GM19239 (cell line): ENCODE measurements at places on chromosomes 2 and 18.

GRCh38 chr18:44590956-44591670 lies 89.6 kb upstream of the SETBP1 start:
- no peak for DNase-seq

GRCh38 chr2:128600581-128601297 lies 282.1 kb upstream of the HS6ST1 start:
- DNase-seq, result no peak

DNA sequence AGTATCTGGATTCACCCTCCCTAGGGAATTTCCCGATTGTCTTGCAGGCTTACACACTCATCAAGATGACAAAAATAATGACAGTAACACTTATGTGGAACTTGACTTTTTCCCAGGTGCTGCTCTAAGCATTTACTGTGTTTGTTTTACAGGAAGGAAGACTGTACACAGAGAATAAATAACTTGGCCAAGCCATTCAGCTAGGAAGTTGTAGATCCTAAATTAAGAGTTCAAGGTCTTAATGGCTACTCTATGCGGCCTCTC lies 549 bp upstream of the DPP4 start:
- no peak for DNase-seq

GRCh38 chr18:60892855-60893254 lies 440.4 kb upstream of the CDH20 start:
- DNase-seq, result no peak

- DNase-seq, result no peak
Observed at GRCh38 chr2:43169987-43170386, 56.4 kb downstream of the ZFP36L2 start.

- DNase-seq, result no peak
Observed at GRCh38 chr2:102235491-102235890, 48.7 kb downstream of the IL1RL2 start.

DNA sequence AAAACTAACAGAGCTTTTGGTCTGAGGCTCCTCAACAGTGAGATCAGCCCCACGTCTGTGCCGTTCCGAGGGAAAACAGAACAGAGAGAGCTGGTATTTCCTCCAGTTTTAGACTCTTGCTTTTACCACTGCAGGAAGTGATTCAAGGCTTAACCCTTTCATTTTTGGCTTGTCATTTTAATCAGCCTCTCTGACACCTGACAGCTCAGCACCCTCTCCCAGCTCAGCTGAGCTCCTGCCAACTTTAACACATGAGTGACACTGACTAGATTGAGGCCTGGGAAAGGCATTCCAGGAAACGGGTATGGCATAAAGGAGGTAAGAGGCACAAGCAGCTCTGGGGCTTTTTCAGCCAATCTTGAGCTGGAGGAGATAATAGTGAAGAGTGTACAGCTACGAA lies 239.4 kb upstream of the SKOR2 start:
- DNase-seq, result no peak

GRCh38 chr2:219851801-219852481 lies 224.5 kb downstream of the SLC4A3 start:
- no peak for DNase-seq

DNA sequence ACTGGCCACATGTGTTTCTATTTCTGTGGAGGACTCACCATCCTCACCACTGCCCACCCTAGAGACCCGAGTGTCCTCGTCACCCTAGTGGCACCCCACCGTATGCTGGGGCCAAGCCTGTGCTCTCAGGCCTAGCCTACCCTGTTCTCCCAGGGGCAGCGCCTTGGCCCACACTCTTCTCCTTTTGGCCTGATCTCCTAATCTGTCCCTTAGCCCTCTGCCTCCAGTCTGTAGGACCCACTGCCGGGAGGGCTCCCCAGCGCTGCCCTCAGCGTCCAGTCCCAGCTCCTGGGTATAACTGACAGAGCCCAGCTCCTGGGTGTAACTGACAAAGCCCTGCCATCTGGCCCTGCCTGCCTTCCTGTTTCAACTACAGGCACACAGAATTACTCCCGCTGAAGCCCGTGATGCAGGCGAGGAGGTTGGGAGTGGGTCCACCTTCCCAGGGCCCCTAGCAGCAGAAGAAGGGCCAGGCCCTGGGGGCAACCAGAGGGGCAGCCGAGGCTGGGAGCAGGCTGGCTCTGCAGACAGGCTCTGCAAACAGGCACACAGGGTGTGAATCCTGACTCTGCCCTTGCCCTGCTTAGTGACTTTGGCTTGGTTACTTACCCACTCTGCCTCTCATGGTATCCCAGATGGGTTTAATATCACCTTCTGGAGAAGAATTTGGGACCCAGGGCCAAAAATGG lies 25.6 kb upstream of the PTMA start:
- no peak for DNase-seq

DNA sequence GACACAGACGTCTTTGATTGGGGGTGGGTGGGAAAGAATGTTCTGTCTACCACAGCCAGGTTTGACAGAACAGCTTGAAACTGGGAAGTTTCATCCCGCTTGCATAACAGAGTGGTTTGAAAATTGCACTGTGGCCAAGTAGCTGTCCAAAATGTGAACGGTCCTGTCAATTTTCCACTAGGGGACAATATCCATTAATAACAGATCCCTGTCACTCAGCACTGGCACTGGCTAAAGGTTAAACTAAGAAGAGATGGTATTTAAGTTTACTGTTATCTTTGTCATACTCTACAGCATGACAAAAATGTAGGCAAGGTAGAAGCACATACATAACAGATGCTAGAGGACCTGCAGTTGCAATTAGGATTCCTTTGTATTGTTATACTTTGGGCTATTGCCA lies 55.6 kb upstream of the ACMSD start:
- peak; percentile 29 for DNase-seq

GRCh38 chr18:24475926-24476589 lies 15.6 kb downstream of the HRH4 start:
- DNase-seq, result no peak

DNA sequence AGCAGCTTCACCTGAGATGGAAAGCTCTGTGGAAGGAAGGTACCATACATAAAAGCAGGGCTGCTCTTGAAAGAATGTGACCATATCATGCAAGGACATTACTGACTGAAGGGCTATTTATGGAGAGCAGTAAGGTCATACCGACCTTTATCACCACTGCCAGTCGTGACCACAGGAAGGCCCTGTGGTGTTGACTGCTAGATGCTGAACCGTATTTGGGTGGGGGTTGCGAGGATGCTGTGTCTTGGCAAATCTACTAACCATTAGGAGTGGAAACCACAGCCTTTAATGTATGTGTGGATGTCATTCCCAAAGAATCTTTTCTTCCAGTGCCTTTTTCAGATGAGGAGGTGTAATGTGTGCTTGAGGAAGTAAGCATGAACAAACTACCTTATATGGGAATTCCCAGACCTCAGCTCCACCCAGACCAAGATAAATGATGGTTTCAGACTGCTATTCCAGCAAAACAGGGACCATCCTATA lies 60.8 kb downstream of the LIMS1 start:
- no peak for DNase-seq

DNA sequence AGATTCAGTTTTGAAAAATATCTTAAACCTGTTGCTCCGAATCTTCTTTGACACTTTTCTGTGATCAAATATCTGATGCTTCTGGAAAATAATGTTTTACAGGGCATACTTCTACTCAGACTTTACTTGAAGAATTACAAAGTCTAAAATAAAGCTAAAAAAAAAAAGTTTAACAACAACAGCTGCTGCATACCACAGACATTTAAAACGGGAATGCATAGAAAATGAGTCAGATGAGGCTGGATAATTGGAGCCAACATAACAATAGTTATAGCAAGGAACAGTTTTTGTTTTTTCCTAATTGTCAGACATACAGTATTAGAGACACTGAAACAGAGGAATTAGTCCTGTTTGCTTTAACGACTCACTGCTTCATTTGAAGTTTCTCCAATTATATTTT lies 1090.2 kb downstream of the SUCLG1 start:
- no peak for DNase-seq

DNA sequence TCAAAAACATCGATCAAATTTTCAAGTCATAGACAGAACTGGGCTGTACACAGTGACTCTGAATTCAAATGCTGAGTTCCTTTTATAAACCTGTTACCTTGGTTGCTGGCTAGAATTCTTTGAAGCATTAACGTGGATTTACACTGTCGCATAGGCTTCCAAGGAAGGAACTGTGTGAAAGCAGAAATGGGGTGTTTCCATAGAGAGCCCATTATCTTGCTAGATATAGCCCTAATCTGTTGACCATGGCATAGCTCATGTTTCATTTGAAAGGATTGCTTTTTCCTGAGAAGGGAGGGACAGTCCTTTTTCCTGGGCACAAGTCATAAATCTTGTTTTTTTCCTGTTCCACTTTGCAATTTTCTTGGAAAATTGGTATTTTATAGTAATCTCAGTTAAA lies 73.8 kb upstream of the NEUROD1 start:
- no peak for DNase-seq

- DNase-seq, result no peak
Observed at GRCh38 chr2:100036793-100037192, 105.6 kb downstream of the AFF3 start.

- DNase-seq, result peak; percentile 79
Observed at GRCh38 chr2:131105156-131105949, at the start of gene PLEKHB2. TSS of gene PLEKHB2 (plus strand) at chr2:131105336. CDS start at chr2:131120942, 15,606 bp downstream.

- DNase-seq, result no peak
Observed at GRCh38 chr2:95052307-95052706, 26.8 kb downstream of the MAL start.

DNA sequence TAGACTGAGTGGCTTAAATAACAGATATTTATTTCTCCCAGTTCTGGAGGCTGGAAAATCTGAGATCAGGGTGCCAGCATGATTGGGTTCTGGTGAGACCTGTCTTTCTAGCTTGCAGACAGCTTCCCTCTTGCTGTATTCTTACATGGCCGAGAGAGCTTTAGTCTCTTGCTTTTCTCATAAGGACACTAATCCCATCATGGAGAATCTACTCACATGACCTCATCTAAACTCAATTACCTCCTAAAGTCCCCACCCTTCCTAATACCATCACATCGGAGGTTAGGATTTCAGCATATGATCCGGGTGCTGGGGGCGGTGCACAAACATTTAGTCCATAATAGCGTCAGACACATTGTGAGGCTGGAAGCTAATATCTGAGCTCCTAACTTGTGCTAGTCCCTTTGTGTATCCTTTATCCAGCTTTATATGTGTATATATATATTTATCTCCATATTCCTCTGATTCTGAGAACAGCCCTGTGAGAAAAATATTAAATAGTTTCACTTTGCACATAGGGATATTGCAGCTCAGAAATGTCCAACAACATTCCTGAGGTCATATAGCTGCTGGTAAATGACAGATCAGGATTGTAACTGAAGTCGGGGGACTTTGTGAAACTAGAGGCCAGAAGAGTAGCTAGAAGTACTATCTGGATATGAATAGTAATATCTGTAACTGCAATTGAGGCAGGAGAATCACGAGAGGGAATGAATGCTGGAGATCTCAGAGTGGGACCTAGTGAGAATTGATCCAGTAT lies 28.9 kb downstream of the MARCHF4 start:
- no peak for DNase-seq

GRCh38 chr2:171706152-171706803 lies 19.0 kb downstream of the DYNC1I2 start:
- DNase-seq, result no peak

DNA sequence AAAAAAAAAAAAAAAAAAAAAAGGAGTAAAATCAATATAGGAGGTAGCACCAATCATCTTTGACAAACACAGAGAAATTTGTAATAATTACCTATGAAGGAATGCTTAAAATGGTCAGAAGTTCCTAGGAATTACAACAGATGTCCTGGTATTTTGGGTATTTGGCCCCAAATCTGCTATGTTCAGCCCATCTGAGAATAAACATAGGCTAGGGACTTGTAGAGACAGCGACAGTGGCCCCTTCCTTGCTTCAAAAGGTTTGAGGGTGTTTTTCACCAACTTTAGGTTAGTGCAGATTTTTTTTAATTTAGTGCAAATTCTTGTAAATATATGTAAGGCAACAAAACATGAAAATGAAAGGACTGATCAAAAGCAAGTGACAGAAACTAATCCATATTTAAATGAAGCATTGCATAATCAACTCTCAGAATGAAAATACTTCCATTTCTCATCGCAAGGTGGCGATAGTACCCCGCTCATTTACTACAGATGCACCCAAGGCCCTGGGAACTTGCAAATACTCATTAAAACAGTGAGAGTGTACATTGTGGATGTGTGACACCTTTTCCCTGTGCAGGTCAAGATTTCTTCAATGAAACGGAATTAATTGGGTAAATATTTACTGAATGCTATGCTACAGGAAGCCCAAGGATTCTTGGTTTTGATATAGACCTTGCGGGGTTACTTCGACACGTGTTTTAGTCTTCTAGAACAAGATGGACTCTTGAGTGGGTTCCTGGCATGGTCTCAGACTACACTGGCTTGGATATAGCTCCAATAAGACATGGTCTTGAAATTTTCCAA lies 44.6 kb downstream of the FAM124B start:
- DNase-seq, result peak; percentile 42

DNA sequence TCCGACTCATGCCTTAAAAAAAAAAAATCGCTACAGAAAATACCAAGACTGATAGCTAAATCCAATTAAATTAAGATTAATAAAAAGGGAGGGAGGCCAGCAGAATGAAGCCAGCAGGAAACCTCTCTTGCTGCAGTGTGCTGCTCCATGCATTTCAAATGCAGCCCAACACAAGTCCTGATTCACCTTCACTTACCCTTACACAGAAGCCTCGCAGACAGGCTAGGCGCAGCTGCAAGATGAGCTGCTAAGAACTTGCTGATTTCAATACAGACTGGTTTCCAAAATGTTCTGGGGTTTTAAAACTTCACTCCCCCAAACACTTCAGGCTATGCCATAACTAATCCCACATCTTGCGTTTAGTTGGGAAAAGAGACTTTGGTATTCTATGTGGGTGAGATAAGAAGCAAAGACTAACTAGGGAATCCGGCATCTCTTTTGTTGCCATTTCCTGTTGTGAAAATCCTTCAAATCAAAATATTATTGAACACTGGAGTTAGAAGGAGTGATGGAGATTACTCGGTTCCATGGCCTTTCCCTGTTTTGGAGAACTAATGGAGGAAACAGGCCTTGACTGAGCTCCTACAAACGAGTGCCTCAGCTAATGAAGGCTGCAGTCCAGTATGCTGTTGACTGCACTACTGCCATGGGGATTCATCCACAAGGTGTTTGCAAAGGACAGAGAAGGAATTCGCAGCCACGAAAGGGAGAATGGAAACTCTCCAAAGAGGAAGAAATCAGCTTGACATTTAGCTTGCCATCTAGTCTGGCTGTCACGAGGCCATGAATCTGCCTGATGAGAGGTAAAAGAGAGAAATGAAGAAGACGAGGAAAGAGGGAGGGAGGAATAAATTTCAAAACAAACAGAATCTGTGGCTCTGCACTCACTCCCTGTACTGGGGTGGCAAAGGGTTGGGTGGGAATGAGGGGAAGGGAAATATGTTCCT lies 67.3 kb downstream of the CLHC1 start:
- DNase-seq, result no peak
